Inflammatory macrophage treated with lipopolysaccharide for 1 hour (primary cell): ENCODE measurements at places on chromosomes 2 and 18.
A peak's percentile ranks its signal among the peaks of the same experiment; 100 is the strongest.

DNA sequence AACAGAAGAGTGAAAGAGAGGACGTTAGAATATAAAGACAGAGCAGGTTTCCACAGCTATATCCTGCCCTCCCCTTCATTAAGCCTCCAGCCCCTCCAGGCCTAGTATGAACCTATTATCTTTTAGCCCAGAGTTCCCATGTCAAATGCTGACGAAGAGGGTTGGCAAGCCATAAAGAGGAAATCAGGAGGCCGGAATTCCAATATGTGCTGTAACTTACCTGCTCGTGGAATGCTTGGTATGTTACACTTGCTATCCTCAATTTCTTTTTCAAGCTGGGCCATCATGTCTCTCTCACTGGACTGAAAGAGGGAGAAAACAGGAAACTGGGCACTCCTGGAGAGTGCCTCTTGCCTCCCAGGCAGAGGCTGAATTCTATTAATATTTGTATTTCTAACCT, 264.1 kb downstream of the TRIB2 start:
- no peak for DNase-seq

DNA sequence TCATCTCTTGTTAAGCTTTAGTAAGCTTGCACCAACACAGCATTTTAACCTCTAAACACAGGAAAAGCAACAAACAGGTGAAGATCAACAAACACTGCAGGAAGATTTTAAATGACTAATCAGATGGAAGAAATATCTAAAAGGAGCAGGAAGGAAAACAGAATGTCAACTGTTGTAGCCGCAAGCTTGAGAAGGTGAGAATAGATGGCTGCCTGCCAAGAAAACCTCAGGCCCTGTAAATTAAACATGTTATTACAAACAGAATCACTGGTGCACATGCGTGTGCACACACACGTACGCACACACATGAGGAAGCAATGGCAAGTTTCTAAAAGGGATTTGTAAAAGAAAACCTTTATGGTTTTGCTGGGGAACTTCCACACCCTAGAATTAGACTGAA, 257.8 kb upstream of the GALNT5 start:
- no peak for DNase-seq

DNA sequence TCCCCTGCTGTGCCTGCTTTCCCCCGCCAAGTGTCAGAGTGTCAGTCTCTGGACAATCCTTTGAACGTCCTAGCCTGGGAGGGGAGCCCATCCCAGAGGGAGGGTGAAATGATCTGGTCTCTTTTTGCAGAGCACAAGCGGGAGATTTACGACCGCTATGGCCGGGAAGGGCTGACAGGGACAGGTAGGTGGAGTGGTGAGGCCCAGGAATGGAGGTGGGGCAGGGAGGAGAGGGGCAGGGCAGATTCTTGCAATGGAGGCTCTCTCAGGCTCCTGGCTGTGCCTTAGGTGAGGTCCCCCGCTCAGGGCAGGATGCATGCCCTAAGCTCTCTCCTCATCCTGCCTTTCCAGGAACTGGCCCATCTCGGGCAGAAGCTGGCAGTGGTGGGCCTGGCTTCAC, 2.4 kb downstream of the DNAJB2 start:
- no peak for DNase-seq

GRCh38 chr18:73258375-73259087, 390.7 kb upstream of the NETO1 start:
- no peak for DNase-seq

- peak; percentile 41 for DNase-seq
Measured at GRCh38 chr2:100140582-100140981, 1.8 kb downstream of the AFF3 start.

DNA sequence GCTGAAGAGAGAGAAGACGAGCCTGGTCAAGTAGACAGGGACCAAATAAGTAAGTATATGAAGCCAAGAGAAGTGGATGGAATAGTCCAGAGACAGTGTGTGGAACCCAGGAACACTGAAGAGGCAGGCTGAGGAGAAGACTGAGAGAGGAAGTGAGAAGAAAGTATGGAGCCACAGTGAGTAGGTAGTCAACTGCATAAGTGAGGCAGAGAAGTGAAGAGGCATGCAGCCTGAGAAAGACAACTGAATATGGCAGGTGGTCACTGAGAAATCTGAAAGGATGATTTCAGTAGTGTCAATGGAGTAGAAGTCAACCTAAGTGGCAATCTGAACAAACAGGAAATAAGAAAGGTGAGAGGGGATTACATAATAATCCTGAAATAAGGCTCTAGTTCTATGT, 55.4 kb downstream of the CWC22 start:
- DNase-seq = no peak

DNA sequence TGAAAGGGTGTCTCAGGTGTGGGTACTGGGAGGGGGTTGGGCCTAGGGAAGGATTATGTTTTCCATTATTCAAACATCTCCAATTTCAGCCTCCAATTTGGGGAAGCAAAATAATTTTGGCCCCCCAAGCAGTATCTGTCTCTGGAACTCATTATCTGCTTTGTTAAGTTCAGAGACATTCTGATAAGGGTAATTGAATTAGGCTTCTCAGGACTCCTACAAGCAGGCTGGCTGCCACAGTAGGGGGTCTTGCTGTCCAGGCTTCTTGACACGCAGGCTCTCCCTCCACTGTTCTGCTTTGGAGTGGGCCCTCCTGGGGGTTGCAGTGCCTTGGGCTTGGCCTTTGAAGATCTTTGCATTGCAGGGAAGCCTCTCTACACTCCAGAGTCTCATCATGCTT, 108.1 kb upstream of the SIX2 start:
- no peak for DNase-seq

DNA sequence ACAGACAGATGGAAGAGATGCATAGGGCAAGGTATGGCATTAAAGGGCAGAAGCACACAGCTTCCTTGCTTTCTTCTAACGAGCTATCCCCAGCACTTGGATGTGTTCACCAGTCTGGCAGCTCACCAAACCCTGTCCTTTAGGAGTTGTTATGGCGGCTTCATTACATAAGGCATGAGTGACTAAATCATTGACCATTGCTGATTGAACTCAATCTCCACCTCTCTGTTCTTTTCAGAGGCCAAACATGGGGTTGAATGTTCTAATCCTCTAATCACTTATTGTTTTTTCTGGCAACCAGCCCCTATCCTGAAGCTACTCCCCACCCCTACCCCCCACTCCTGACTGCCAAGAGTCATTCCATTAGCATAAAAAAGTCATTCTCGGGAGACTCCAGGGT, 301.8 kb downstream of the XIRP2 start:
- no peak for DNase-seq

- no peak for DNase-seq
Measured at GRCh38 chr2:239245872-239246721, 154.7 kb downstream of the HDAC4 start.

- no peak for DNase-seq
Measured at GRCh38 chr18:31255953-31256352, 62.0 kb upstream of the DSG1 start.

DNA sequence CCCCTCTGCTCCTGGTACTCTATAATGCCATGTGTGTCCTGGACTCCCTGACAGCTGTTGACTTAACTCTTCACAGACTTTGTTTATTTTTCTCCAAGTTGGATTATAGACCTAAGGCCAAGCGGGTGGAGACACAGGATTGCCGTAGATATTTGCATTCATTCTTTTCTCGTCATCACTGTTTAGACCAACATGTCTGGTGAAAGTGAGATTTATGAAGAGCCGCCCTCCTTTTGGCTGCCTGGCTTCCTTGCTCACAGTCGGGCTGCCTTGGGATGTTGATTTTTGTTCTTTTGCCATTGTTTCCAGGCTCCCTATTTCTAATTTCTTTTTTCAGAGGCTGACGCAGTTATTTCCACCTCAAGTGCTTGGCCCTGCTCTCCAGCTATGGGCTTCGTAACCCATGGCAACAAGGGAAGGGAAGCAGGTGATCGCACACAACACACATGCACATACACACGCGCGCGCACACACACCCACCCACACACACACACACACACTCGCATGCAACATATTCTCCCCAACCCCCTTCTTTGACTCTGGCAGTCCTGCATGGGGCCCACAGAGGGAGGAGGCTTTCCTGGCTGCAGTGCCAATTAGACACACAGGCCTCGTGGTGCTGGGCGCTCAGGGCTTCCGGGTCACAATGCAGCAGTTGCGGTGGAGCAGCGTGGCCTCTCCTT, 296.5 kb downstream of the MTX2 start:
- DNase-seq = no peak

GRCh38 chr18:48621240-48621639, 82.4 kb downstream of the CTIF start:
- no peak for DNase-seq

- DNase-seq = peak; percentile 51
Measured at GRCh38 chr2:238684362-238685326, 163.2 kb upstream of the TWIST2 start.

DNA sequence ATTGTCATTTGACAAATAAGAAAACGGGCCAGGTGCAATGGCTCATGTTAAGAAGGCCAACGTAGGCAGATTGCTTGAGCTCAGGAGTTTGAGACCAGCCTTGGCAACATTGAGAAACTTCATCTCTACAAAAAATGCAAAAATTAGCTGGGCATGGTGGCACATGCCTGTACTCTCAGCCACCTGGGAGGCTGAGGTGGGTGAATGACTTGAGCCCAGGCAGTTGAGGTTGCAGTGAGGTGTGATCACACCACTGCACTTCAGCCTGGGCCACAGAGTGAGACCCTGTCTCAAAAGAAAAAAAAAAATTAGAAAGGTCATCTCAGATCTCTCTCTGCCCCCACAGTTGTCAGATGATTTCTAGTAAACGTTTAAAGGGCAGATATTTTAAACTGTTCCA, 4.4 kb downstream of the SESTD1 start:
- DNase-seq = no peak

DNA sequence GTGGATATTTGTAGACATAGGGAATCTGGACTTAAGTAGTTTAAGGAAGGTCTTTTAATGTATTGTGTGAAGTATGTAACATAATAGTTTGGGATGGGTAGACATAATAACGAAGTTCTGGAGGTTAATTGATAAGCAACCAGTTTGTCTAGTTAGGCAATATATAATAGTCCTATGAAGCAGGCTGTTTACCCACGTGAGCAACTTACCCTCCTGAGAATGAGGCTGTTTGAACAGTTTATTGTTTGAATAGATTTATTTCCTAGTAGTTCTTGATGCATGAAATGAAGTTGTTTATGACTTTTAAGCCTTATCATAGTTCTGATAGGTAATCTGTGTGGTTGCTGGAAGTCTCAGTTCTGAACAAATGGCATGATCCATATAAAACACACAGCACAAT, 361.5 kb downstream of the GALNT13 start:
- no peak for DNase-seq

DNA sequence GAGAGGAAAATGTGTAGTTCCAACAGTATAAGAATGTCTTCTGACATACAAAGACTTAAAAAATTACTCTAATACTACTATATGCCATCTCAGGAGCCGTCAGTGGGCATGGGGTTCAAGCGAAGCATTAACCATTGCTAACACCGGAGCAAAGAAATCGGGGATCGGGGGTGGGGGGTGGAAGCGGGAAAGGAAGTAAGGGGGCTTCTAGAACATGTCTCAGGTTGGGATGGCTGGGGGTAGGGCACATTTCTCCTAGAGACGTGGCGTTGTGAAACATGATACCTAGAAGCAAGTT, 702 bp downstream of the LMAN1 start:
- no peak for DNase-seq

DNA sequence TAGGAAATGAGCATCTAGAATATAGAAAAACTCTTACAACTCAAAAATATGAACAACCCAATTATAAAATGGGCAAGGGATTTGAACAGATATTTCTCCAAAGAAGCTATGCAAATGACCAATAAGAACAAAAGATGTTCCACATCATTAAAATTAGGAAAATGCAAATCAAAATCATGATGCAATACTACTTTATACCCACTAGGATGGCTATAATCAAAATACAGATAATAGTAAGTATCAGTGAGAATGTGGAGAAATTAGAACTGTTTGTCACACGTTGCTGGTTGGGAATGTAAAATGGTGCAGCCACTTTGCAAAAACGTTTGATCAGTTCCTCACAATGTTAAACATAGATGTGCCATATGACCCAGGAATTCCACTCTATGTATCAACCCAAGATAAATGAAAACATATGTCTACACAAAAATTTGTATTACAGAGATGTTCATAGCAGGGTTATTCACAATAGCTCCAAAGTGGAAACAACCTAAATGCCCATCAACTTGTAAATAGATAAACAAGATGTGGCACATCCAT, 558.4 kb downstream of the SLC4A3 start:
- no peak for DNase-seq

DNA sequence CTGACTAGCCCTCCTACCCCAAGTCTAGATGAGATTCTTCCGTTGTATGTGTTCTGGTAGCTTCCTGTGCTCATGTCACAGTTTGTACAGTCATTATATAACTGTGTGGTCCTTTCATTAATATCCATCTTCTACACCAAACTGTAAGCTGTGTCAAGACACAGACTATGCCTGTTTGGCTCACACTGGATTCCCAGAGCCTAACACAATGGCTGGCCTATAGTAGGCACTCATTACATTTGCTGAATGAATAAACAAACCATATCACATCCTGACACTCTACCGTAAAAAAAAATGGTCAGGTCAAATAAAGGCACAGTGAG, 72.6 kb downstream of the ANKRD44 start:
- no peak for DNase-seq

DNA sequence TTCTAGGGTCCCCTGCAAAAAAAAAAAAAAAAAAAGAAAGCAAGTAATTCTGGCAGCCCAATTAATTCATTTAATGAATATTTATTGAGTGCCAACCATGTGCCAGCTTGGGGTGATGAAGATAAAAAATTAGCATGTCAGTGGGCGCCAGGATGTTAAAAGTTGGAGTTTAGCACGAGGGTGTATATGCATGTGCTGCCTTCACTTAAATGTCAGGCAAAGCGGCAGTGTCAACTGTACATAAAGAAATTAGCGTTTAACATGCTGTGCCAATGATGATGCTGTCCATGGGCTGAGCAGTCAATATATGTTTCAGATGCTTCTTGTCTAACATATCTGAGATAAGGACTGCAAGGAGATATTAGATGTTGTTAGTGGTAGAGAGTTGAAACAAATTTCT, 49.5 kb downstream of the ASAP2 start:
- no peak for DNase-seq

GRCh38 chr2:71704131-71704561, 250.8 kb downstream of the DYSF start:
- DNase-seq = no peak

- no peak for DNase-seq
Measured at GRCh38 chr18:69944436-69944835, 3.2 kb downstream of the CD226 start.

DNA sequence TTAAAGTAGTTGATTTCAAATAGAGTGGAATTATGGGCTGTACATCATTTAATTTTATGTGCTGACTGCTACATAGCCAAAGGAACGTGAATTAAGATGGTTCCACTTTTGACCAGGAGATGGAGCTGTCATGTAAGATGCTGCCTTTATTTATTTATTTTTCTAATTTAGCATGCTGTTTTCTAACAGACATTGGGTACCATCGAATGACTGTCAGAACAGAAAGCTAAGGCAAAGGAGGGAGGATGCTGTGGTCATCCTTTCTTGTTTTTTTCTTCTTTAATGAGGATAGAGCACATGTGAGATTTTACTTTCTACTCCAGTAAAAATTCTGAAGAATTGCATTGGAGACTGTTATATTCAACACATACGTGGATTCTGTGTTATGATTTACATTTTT, at the start of gene SCN2A:
Gene SCN2A (plus strand): TSS at position 185 of the 400 bp plus-strand sequence. CDS start 56,410 bp downstream, outside the sequence.
- peak; percentile 56 for DNase-seq

GRCh38 chr2:149261692-149262091, 68.7 kb upstream of the LYPD6 start:
- DNase-seq = no peak

- peak; percentile 37 for DNase-seq
Measured at GRCh38 chr2:163345795-163346573, 389.8 kb downstream of the FIGN start.
